ENCODE measurements at places on chromosomes 6 and 20.

GRCh38 chr6:70592391-70593117, 25.8 kb downstream of the SDHAF4 start:
- no peak for DNase-seq

- DNase-seq: no peak
These were observed 4.0 kb upstream of the ADGRF5 start for GRCh38 chr6:46925563-46926253.

- no peak for DNase-seq
These were observed 67.0 kb downstream of the THBS2 start for GRCh38 chr6:169186496-169187169.

GRCh38 chr6:104548297-104548696, 311.4 kb downstream of the HACE1 start:
- no peak for DNase-seq

- no peak for DNase-seq
These were observed 63.3 kb upstream of the PTGIS start for GRCh38 chr20:49631061-49631716.

GRCh38 chr6:152241013-152241766, 396.0 kb downstream of the SYNE1 start:
- DNase-seq: no peak
